ENCODE measurements at places on chromosomes 11 and 22.

DNA sequence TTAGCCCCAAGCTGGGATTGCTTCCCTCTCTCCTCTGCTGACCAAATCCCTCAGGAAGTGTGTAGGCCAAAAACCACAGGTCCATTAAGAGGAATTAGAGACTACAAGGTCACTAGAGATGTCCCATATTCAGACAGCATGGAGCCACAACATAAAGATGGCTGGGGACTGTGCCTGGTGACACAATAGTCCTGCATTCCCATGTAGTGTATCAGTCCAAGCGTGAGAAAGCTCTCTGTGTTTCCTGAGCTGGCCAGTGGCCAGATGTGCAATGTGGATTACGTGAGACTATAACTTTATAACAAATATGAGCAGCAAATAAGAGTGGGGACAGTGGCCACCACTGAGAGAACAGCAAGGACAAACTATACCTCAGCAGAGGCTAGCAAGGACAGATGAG is 7.6 kb upstream of the MS4A10 start:
- no peak for DNase-seq

DNA sequence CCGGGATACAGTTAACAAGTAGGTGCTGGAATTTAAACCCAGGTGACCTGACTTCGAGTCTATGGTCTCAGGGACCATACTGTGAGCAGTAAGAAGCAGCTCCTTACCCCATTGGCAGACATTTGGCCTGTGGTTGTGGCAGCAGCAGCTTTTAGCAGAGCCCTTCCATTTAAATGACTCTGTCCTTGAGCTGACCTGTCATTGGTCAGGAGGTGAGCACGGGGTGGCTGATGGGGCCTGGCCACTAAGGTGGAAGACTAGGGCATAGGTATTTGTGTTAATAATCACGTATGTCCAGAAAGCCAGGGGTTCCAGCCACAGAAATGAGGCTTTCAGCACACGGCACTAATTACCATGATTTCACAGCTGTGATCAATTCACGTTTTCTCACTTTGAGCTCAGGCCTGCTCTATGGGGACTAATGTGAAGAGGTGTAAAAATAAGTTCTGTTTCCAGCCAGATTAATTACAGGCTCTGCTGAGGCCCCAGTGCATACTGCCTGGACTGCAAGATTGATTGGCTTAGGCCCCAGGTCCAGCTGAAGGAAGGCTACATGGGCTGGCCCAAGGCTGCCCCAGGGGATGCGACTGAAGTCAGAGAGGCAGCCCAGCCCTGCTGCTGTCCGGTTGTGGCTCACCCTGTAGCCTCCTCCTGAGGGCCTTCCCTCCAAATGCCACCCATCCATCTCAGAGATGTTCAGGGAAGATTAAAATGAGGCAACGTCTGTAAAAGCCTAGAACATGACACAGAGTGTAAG is 76.0 kb downstream of the FDX1 start:
- no peak for DNase-seq

GRCh38 chr11:102306048-102306597 is 11.2 kb upstream of the BIRC3 start:
- DNase-seq = peak; percentile 47

DNA sequence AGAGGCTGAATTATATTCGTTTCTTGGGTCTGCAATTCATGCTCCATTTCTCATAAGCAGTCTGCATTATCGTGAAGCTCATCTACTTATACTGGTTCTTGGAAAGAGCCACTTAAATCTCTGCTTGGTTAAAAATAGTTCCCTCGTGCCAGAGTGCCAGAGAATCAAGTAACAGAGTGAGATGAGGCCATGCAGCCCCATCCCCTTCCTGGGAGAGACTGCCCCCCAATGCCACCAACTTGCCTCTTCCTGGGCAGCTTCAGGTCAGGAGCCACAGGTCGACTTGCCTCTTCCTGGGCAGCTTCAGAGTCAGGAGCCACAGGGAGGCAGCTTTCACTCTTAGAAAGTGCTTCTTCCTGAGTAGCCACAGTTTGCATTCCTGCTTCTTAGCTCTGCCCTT is 223.9 kb upstream of the ZBED5 start:
- no peak for DNase-seq

- no peak for DNase-seq
These were observed 153.6 kb downstream of the SNX19 start for GRCh38 chr11:130762638-130763037.

GRCh38 chr22:37283393-37283937 is 1.2 kb downstream of the CYTH4 start:
- DNase-seq = peak; percentile 66

- no peak for DNase-seq
These were observed 3.8 kb upstream of the PELI3 start for GRCh38 chr11:66462911-66463310.

- DNase-seq = peak; percentile 16
These were observed 3.1 kb downstream of the EIF3M start for GRCh38 chr11:32586576-32587190.

GRCh38 chr22:50600538-50600937 is at the start of gene MAPK8IP2:
Gene MAPK8IP2 (plus strand): TSS chr22:50600793. CDS start chr22:50600819, 26 bp downstream.
- no peak for DNase-seq

DNA sequence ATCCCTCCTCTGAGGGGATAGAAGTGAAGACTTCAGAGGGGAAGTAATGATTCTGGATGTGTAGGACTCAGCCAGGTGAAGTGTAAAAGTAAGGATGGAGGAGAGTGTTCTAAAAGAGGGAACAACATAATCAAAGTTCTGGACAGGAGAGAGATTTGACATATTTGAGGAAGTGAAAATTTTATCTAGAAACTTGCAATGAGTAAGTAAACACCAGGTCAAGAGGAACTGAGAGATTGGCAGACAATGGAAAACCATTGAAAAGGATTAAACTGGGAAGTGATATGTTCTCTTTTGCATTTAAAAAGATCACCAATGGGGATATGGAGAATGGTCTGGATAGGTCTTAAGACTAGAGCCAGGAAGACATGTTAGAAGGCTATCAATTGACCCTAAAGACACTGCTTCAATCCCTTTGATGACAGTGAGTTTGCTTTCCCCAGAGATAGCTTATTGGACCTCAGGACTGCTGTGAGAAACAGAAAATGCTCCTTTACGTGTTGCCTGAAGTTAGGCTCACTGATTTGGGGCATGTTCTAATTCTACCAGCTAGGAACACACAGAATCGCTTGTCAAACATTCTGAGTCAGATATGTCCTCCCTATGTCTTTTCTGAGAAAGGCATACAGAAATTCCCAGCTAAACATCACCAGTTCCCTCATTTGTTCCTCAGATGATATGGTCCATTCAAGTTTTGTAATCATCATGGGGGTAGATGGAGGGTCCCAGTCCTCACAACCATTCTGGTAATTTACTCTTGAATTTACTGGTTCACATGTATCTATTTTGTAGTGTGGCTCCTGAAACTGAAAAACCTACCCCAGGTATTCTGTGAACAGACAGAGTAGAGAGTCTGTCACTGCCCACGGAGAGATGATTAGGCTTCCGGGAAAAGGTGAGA is 144.9 kb downstream of the MAML2 start:
- no peak for DNase-seq

DNA sequence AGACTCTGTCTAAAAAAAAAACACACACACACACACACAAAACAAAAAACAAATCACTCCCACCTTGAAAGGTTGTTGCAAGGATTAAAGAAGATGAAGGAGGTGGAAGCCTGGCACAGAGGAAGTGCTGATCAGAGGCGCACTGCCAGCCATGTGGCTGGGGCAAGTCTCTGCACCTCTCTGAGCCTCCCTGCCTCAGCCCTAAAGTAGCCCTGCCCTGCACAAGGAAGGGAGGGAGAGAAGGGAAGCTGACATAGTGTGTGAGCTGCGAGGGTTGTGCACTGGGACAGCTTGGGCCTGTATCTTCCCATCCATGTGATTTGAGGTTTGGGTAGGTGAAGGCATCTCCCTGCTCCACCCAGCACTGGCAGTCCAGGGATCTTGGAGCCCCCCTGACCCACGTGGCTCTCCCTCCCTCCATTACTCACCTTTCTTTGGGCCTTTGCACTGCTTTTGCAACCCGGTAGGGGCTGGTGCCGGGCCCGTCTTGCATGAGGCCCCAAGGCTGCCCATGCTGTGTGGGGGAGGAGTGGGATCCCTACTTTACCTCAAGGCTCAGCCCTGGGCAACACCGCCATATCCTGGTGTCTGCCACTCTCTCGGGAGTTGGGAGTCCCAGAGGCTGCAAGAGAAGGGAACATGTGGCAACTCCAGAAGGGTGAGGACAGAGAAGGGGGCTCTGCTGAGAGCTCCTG is 30.5 kb downstream of the IFT27 start:
- no peak for DNase-seq

- no peak for DNase-seq
These were observed 58.5 kb upstream of the TIMP3 start for GRCh38 chr22:32743046-32743445.

DNA sequence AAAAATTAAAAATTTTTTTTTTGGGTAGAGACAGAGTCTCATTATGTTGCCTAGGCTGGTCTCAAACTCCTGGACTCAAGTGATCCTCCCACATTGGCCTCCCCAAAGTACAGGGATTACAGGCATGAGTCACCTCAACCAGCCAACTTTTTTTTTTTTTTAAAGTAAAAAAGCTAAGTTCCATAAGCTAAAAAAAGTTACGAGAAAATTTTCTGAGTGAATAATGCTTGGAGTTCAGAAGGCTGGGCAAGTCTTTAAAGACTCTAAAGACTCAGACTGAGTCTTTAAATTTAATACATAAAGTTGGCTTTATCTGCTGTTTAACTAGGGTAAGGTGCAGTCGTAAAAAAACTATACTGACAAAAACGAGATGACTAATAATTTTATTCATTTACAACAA is 5.6 kb downstream of the DDX6 start:
- peak; percentile 24 for DNase-seq

- DNase-seq = no peak
These were observed 58.9 kb downstream of the SHANK2 start for GRCh38 chr11:71193431-71193830.

- DNase-seq = no peak
These were observed 63.0 kb upstream of the NUP160 start for GRCh38 chr11:47911149-47911548.

DNA sequence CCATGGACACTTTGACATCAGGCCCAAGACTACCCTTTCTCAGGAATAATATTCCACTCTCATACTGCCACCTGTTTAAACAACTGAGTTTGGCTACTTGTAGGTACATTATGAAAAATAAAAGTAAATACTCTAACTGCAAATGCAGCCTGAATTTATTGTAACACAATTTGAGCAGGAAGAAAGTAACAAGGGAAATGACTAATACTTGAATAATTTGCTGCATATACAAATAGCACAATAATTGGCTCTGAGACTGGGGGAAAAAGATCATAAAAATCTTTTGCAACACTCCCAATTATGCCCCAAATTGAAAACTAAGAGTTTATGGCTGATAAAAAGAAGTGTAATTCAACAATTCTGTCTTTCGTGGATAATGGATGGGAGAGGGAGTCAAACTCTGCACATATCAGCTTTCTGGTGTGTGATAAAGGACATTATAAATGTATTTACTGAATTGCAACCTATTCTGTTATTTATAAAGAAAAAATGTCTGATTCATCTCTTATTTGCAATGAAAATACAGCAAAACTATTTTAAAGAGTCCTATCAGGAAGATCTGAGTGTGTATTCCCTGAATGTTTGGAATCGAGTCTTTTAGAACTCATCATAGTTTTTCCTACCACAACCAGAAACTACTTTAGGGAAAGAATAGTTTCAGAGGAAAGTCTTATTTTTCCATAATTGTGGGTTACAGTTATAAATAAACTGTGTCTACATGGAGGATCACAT is 359.0 kb downstream of the JRKL start:
- no peak for DNase-seq

DNA sequence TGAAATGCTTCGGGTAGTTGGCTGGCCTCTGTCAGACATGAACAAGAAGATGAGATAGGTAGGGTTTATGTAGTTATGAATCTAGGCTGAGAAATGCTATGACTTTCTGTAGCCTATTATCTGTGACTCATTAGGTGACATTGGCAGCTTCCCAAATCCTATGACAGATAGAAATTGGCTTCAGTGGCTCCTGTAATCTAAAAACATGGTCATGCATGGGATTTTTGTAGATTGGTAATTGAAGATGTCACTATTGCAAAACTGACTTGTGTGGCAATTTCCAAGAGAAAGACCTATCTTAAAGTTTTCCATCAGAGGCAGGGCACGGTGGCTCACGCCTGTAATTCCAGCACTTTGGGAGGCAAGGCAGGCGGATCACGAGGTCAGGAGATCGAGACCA is 29.4 kb upstream of the GRIK4 start:
- DNase-seq = no peak

GRCh38 chr11:15562230-15562629 is 447.5 kb downstream of the INSC start:
- no peak for DNase-seq

- DNase-seq = no peak
These were observed 854.5 kb downstream of the BRD1 start for GRCh38 chr22:48972979-48973693.

DNA sequence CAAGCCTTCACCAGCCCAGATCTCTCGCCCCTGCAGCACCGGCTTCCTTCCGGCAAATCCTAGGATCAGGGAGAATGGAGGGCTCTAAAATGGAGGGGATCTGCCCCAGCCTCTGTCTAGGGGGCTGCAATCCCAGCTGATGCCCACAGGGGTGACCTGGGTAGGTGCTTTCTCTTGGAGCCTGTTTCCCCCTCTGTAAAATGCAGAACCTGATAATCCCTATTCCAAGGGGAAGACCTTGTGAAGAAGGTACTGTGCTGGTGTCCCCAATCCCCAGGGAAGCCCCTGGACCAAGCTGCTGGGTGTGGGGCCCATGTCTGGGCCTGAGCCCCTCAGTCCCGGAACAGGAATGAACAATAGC is 2.8 kb downstream of the EMID1 start:
- DNase-seq = no peak

DNA sequence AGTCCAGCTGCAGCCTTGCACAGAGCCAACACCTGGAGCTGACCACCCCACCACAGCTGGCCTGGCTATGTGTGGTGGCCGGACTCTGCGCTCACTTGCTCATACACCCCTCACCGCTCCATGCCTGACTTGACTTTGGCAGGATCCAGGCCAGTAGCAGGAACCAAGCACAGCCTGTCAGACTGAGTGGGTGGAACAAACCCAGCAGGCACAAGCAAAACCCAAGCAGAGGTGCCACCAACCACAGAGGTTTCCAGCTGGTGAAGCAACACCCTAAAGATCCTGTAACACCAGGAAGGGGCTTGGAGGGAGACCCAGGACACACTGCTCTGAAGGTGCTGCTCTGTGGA is 44.9 kb upstream of the WNT11 start:
- no peak for DNase-seq

DNA sequence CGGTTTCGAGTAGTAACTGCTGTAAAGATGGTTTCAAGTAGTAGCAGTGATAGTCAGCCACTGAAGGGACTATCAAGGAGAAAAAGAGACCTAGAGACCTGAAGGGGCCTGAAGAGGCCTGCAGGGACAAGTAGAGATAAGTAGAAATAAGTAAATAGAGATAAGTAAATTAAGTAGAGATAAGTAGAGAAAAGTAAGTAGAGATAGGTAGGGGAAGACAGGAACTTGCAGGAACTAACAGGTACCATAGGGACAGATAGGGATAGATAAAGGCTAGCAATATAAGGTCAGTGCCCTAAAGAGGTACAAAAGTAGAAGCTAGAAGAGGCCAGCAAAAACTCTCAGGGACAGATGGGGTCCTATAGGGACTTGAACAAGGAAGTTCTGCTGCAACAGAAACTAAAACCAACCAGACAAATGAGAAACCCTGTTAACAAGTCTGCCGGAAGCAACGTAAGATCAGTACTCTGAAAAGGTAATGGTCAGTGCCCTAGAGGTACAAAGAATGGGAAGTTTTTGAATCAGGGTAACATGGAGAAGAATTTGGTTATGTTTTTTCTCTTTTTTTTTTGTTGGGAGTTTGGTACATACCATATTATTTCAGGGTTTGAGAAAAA is 9.6 kb upstream of the SC5D start:
- DNase-seq = no peak

GRCh38 chr11:79439886-79440570 is 802 bp downstream of the TENM4 start:
- no peak for DNase-seq

All from CD4-positive, alpha-beta T cell treated with Interleukin-17A for 1 hour (primary cell).